ENCODE measurements at places on chromosomes 3 and 15.

GRCh38 chr3:33977227-33977626 is 178.8 kb downstream of the PDCD6IP start:
- no peak for DNase-seq

- no peak for DNase-seq
Measured at GRCh38 chr15:24916305-24917009, 38.3 kb upstream of the SNRPN start.

GRCh38 chr15:62824111-62825015 is 218.2 kb upstream of the TPM1 start:
- no peak for DNase-seq

DNA sequence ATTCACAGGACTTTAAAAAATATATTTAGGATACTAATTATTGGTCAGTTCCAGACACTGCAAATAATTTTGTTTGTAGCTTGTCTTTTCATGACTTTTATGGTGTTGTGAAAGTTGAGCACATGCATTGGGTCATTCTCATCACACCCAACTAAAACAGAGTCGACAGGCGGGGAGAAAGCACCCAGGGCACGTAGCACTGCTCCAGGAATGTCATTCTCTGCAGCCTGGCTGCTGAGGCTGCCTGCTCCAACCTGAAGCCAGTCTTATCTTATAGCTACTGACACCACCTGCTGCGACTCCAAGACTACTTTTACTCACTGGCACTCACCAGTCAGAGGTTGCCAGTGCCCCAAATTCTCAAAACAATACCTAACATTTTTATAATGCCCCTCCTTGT is 56.9 kb downstream of the ACAD9 start:
- DNase-seq = no peak

- DNase-seq = no peak
Measured at GRCh38 chr3:197353867-197354567, 55.6 kb upstream of the DLG1 start.

All from substantia nigra (tissue), 51 donors.